Mesothelial cell of epicardium (in vitro differentiated cells): ENCODE measurements at places on chromosomes 2 and 18.

DNA sequence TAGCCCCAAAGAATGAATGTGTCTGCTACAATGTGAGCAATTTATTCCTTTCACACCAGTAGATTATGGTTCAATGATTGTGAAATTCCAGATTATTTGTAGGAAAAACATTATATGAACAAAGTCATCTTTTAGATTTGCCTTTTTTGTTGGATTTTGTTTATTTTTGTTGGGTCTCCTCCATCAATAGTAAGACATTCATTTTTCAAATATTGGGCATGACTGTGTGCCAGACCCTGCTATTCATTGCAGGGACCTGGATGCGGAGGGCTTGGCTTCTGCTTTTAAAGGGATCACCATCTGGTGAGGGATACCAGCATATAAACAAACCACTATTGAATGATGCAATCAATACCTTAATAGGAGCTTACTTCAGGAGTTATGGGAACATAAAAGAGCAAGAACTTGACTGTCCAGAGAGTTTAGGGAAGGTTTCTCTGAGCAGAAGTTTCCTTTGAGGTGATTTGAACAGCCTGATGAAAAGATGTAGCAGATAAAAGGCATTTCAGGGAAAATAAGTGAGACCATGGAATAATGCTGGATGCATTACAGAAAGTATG is 486.7 kb downstream of the EPHA4 start:
- no peak for DNase-seq

DNA sequence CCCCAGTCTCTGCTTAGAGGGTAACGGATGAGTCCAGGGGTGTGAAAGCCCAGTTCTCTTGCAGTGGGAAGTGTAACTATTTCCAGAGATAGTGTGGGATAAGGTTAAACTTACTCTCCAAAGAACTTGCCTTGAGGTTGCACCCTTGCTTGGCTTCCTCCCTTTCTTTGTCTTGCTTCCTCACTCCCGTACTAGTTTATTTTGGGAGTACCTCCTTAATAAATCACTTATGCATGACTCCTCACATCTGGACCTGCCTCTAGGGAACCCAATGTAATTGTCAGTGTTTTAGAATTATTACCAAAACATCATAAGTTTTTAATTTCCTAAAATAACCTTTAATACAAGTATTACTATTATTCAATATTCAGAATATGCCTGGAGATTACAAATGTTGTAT is 35.2 kb downstream of the CPO start:
- DNase-seq: no peak

DNA sequence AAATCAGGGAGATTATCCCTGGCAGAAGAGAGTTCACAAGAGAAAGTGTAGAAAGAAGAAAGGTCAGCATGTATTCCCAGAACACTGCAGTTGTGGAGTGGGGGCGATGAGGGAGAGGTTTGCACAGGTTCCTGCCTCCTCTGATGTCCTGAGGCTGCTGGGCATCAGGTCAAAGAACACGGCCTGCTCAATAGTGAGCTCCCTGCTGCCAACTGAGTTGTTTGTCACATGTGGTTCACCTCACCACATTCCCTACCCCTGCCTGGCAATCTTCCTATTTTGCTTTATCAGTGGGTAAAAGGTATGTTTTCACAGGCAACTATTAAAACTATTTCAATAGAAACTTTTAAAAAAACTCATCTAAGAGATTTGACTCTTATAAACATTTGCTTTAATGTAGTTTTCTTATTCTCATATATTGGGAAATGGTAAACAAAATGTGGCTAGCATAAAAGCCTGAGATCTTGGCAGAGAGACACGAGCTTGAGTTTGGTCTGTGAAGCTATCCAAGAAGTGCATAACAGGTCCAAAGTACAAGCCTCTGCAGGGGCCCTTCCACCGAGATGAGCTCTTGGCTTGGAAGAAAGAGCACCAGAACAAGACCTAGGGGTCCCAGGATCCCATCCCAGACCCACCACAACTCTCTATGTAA is 123.9 kb upstream of the SRD5A2 start:
- no peak for DNase-seq

DNA sequence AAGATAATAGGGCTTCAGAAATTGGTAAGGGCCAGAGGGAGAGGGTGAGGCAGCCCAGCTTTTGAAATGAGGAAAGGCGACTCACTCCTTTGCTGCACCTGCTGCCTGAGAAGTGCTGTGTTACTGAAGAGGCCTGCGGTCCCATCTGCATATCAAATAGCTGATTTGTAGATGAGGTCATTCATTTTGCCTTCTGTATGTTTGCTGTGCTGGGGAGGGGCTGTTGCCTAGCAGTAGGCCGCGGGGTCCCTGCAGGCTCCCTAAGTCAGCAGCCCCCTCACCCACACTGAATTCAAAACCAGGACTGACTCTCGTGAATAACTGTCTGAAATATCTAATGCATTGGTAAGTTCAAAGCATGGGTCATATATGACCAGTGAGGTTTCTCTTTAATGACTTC is 377.2 kb downstream of the SOX11 start:
- DNase-seq: no peak

- no peak for DNase-seq
Observed at GRCh38 chr2:201668402-201668910, 25.2 kb upstream of the TMEM237 start.

DNA sequence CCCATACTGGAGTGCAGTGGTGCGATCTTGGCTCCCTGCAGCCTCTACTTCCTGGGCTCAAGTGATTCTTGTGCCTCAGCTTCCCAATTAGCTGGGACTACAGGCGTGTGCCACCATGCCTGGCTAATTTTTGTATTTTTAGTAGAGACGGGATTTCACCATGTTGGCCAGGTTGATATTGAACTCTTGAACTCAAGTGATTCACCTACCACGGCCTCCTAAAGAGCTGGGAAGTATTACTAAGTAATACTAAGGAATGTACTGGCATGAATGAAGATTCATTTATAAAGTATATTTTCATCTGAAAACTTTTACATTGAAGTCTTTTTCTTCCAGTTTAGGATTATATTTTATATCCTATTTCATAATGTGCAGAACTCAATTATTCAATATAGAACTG is 38.1 kb downstream of the NUP35 start:
- DNase-seq: no peak

GRCh38 chr18:6954501-6954900 is 163.1 kb downstream of the LAMA1 start:
- DNase-seq: no peak

- DNase-seq: no peak
Observed at GRCh38 chr18:37322492-37323035, 243.0 kb downstream of the CELF4 start.

DNA sequence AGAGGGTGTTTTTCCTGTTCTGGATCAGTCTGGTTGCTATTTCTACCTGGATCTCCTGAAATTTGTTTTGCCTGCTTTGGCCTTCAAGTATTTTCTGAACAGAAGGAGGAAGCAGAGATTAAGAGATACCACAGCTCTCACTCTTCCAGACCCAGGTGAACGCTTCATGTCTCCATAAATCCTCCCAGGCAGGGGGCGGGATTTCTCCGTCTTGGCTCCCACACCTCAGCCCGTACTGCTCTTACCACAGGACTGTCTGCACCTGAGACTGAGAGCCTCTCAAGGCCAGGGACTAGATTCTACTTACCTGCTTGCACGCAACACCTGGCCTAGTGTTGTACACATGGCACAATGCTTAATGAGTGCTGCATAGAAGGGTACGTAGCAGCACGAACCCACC is 59.9 kb upstream of the LRPPRC start:
- DNase-seq: no peak

GRCh38 chr2:4340536-4340935 is 637.2 kb downstream of the DCDC2C start:
- no peak for DNase-seq

GRCh38 chr2:175806125-175806490 is 196.0 kb downstream of the LNPK start:
- DNase-seq: no peak

DNA sequence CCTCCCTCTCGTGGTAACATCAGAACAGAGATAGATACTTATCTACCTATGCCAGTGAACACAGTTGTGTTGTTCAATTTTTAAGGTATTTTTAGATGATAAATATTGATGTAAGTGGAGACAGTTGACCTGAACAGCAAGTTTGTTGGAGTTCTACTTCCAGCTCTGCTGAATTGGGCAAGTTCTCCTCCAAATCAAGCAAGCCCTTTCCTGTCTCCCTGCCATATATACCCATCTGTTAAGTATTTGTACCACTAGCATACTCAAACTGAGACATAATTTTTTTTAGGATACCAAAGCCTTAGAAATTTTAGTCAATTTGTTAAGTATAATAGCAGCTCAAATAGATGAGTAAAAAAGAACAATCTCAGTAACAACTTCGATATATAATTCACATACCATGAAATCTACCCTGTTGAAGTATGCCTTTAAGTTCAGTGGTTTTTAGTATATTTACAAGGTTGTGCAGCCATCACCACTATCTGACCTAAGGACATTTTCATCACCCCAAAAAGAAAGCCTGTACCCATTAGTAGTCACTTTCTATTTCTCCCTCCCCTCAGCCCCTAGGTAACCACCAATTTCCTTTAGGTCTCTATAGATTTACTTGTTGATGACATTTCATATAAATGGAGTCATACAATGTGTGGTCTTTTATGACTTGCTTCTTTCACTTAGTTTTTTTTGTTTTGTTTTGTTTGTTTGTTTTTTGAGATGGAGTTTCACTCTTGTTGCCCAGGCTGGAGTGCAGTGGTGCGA is 61.8 kb downstream of the COX7A2L start:
- no peak for DNase-seq

DNA sequence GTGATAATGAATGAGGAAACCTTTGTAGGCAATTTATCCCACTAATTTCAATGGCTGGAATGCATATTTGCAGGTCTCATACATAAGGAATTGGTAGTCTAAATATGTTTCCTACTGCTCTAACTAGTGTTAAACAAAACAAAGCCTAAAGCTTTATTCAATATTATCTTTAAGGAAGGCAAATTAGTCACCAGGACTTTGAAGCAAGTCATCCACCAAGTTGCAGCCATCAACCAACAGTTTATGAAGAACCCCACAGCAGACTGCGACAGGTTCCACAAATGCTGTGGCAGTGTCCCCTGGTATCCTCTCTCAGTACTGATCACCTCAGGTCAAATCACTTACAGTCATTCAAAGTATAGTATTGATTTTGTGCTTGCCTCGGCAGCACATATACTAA is 181.5 kb upstream of the ZFP36L2 start:
- no peak for DNase-seq

- no peak for DNase-seq
Observed at GRCh38 chr2:181025004-181025403, 44.6 kb downstream of the UBE2E3 start.

GRCh38 chr2:28979576-28980366 is 1.3 kb upstream of the TOGARAM2 start:
- no peak for DNase-seq

- no peak for DNase-seq
Observed at GRCh38 chr2:112627060-112628040, 18.4 kb upstream of the SLC20A1 start.

- DNase-seq: no peak
Observed at GRCh38 chr2:3638456-3638810, 19.6 kb upstream of the ALLC start.

DNA sequence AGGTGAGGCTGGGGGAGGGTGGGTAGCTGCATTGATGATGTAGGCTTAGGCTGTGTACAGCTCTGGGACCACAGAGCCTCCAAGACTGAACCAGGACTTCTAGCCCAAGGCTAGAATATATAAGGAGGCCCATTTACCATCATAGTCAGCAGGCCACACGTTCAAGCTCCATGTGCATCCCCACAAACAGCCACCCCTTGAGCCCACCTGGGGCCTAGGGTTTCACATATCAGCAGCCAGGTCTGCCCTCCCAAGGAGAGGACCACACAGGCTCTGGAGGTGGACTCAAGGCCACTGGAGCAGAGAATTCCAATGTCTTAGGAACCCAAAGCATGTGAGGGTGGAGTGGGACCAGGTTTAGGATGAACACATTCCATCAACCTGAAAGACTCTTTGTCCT is 230.5 kb downstream of the TTC32 start:
- no peak for DNase-seq

- no peak for DNase-seq
Observed at GRCh38 chr2:190819840-190820301, 60.8 kb upstream of the GLS start.

GRCh38 chr2:65053199-65053598 is 3.0 kb upstream of the CEP68 start:
- DNase-seq: no peak

DNA sequence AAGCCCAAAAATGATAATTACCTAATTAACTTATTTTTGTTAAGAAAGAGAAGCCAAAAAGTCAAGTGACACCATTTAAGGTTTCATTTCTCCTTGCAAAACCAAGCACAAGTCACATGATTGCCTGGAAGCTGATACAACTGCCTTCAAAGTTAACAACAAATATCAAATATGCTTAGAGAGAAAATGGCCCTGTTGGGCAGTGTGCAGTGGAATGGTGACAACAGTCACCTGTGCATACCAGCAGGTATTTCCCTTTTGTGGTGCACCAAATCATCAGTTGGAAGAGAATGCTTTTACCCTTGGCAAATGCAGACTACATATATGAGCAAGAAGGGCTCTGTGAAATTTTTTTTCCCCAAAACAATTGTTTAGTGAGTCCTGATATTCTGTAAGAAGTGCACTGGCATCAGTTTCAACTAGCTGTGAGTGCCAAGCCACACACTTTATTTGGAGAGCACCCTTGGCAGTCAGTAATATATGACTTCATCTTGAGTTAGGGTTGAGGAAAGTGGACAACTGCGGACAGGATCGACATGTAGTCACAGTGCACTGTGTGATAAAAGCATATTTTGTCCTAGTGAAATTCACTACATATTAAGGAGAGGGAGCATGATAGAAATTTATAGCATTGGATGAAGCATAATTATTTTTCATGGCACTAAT is 74.9 kb upstream of the DOCK10 start:
- DNase-seq: no peak

DNA sequence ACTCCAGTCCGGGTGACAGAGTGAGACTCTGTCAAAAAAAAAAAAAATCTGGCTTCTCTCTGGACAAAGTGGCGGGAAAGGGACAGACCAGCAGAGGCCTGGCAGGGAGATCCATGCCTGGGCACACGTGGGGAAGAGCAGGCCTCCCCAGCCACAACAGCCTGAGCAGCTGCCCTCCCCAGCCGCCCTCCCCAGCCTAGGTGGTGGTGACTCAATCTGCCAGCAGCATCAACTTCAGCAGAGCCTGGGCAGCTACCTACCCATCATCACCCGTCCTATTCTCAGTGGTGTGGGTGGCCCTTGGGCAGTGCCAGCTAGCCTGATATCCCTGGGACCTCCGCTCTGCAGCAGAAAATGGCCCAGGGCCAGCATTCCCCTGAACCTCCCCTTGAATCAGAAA is 612.4 kb downstream of the FBXO15 start:
- DNase-seq: no peak

DNA sequence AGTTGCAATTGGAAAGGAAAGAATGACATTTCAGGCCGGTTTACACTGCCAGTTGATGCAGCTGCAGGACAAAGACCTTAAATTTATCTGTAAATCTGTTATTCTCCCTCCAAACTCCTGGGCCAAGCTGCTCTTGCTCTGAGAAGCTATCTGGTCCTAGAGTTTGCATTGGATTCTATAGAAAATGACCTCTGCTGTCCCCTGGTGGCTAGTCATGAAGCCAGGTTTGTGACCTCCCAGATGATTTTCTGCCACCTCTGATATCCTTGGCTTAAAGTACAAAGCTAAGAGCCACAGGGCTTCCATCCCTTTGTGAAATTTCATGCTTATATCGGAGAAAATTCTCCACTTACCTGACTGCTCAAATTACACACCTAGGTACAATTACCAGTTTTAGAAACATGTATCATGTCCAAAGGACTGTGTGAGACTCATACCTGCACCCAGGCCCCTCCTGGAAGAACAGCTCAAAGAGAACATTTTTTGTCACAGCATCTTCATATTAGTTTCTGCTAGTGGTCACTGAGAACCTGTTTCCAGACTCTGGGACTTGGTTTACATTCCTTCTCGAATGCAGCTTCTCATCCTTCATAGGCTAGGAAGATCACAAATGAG is 28.9 kb upstream of the IER3IP1 start:
- no peak for DNase-seq
